ENCODE measurements at places on chromosomes 12 and 14.

DNA sequence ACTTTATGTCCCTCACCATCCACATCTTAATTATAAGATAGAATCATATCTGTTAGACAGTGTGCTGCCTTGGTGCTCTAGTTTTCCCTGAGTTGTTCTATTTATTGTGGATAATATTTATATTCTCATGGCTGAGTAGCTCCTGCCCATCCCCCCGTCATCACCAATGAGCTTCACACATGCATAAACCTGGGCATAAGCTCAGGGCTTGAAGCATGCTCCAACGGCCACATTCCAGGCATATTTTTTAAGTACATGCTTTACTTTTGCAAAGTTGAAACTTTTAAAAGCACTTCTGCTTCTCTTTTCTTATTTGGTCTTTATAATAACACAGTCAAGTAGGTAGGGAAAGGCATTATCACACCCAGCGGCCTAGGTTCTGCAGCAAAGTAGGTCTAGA lies 3.4 kb upstream of the FBXO34 start:
- no peak for DNase-seq

DNA sequence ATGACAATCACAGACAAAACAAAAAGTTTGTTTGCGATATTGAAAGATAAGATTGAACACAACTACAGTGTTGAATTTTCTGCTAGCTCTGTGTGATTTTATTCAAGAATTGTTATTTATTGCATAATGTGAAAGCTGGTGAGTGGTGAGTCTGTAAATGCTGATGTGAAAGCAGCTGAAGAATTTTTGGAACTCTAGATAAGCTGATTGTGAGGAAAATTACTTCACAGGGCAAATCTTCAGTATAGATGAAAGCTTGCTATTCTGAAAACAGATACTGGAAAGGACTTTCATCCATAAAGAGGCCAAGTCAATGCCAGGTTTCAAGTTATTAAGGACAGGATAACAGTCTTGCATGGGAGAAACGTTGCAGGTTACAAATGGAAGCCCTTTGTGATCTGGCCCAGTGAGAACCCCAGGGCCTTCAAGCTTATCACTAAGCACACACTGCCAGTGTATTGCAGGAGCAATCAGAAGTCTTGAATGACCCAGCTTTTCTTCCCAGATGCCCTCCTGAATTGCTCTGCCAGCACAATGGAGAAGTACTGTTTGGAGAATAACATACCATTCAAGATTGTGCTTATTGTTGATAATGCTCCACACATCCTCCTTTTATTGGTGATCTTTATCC lies 153.7 kb downstream of the PCNX1 start:
- no peak for DNase-seq

- DNase-seq: no peak
Measured at GRCh38 chr12:62299617-62300016, 39.4 kb downstream of the USP15 start.

DNA sequence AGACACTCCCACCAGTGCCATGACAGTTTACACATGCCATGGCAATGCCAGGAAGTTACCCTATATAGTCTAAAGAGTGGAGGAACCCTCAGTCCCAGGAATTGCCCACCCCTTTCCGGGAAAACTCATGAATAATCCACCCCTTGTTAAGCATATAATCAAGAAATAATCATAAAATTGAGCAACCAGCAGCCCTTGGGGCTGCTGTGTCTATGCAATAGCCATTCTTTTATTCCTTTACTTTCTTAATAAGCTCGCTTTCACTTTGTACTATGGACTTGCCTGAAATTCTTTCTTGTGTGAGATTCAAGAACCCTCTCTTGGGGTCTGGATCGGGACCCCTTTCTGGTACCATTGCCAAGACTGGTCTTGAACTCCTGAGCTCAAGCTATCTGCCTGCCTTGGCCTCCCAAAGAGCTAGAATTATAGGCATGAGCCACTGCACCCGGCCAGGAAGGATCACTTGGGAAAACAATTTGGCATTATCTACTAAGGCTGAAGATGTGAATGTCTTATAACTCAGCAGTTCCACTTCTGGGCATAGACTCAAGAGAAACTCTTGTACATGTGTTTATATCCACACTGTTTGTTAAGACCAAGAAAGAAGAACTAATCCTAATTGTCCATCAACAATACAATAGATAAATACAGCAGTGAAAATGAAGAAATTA lies 35.9 kb upstream of the CEP83 start:
- no peak for DNase-seq

- DNase-seq: no peak
Measured at GRCh38 chr12:15265875-15266274, 44.7 kb upstream of the RERG start.

- DNase-seq: no peak
Measured at GRCh38 chr14:59787045-59787674, 83.4 kb downstream of the RTN1 start.

DNA sequence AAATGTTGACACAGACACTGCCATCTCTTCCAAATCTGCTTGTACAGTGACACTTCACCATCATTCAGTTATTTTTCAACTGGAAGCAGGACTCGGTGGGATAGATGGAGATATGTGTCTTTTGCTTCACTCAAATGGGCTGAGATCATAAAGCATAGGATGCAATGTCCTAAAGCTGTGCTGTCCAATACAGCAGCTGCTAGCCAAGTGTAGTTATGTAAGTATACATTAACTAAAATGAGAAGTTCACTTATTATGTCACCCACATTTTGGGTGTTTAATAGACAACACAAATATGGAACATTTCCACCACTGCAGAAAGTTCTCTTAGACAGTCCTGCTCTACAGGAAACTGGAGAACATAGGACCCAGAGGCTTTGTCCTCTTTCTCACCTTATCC lies 43.6 kb downstream of the AREL1 start:
- DNase-seq: no peak

DNA sequence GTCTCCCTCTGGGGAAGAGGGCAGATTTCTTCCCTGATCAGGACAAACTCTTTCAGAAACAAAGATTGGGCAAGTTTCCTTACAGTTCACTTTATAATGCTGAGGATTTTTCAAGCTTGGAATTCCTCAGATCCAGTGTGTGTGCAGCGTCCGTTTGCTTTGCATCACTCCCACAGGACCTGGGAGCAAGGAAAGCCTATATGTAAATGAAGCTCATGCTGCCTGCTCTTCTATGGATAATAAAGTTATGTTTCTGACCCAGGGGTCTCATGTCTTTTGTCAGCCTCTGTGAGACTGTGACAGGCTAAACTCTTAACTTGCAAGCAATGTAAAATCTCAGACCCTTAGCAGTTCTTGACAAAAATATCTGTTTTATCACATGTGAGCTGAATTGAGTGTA lies 41.6 kb downstream of the TRHDE start:
- no peak for DNase-seq

Measured in epithelial cell of proximal tubule (primary cell).